Memory B cell (primary cell): ENCODE measurements at places on chromosomes 3 and 15.

GRCh38 chr3:134898181-134898754 lies 103.2 kb downstream of the EPHB1 start:
- no peak for DNase-seq

DNA sequence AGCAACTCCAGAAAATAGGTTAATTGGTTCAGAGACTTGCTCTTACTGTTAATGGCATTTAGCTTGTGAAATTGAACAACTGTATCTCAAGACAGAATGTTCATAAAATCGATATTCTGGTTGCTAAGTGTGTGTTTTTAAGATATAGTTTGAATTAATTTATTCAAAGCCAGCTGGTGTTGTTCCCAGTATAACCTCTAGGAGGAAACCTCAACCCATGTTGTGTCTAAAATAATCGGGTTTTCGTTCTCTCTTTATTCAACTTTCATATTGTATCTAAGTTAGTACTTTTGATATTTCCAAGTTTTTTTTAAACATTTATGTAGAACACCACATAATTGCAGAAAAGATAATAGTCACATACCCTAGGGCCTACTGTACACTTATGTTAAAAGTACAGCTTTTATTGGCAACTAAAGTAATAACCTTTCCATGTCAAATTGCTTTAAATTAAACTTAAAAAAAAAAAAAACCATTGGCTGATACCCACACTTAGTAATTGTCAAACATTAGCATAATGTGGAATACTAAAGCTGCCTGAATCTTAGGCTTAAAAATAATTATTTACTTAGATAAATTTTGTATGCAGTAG lies 90.9 kb downstream of the SAMMSON start:
- DNase-seq = no peak

DNA sequence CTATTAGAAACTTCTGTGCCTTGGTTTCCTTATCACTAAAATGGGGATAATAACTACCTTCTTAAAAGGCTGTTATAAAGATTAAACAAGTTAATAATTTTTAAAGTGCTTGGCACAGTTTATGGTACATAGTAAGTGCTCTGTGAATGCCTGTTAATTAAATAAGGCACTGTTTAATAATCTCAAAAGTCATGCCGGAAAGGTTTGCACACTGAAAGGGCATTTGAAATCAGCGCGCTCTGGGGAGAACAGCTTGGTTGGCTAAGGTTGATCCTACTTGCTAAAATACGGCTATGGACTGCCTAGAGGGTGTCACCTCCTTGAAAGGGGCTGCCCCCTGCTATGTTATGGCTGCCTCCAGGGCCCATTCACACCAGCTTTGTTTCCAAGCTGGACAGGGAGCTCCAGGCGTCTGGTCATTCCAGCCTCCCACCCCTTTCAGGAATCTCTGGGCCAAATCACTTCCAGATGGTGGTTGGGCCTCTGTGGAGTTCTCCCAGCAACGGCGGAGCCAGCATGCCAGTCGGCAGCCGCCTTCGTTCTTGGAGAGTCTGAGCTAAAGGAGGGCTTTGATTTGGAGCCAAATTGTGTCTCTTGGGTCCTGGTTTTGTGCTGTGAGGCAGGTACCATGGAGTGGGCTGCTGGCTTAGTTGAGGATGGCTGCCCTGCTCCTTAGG lies 5.9 kb downstream of the FLNB start:
- no peak for DNase-seq

DNA sequence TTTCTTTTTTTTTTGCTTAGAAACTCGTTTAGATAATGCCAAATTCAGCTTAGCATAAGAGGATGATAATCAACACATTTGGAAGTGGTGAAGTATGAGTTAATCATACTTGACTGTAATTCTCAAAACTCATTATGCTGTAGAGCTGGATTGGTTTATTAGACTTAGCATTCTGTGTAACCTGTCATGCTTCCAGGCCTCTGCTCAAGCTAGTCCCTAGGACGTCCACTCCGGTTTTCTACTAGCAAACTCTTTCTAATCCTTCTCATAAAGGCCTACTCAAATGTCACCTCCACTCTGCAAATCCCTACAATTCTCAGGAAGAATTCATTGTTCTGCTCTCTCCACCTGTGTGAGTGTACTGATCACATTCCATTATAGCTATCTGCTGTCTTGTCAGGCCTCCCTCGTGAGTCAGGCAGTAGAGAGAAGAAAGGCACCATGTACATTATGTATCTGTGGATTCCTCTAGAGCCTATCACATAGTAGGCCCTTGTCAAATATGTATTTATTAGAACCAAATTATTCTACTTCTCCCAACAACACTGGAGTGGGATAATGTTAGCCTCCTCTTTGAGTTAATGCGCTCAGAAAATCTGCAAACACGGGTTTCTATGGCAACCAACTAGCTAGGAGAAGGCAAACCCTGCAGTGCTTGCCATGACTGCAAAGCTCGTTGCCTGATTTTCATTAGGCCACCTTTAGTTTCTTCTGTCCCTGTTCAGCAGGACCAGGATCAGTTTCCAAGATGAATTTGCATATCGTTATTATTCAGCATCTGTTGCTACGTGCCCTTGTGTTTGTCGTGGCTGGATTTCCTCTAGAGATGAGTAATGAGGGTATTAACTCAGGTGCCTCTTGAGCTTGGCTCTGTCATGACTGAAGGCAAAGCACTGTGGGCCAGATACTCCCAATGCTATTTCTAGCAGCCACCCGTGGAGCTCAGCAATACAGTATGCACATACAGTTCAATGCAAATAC lies 30.7 kb downstream of the ATP13A5 start:
- DNase-seq = no peak

- no peak for DNase-seq
These were observed 20.9 kb upstream of the LARS2 start for GRCh38 chr3:45367453-45367871.

- DNase-seq = no peak
These were observed 72.5 kb upstream of the TLE3 start for GRCh38 chr15:70170096-70170699.

- no peak for DNase-seq
These were observed 925.1 kb upstream of the NR2F2 start for GRCh38 chr15:95405447-95405846.

DNA sequence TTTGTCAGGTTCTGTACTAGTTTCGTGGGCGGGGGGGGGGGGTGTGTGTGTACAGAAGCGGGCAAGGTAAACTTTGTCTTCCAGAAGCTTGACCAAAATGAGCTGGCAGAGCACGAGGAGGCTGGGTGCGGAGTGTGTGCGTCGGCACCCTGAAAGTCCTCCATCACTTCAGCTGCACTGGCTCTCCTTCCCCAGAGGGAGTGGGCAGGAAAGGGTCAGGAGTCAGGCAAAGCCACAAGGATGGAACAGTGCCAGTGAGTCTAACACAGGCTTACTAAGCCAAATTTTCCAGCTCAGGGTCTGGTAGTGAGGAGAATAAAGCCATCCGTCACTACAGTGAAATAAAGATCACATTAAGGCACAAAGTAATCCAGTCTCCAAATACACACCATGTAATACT lies 11.9 kb upstream of the SH3GL3 start:
- DNase-seq = no peak

DNA sequence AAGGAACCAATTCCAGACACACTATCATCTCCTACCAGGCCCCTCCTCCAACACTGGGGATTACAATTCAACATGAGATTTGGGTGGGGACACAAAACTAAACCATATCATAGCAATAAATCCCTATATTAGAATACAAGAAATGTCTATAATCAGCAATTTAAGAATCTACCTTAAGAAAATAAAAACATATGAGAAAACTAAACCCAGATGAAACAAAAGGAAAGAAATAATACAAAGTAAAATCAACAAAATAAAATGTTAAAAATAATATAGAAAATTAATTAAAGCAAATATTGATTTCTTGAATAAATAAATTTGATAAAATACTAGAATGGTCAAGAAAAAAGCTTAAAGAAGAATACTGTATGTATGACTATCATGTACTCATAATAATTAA lies 6.1 kb upstream of the OSTN start:
- no peak for DNase-seq

DNA sequence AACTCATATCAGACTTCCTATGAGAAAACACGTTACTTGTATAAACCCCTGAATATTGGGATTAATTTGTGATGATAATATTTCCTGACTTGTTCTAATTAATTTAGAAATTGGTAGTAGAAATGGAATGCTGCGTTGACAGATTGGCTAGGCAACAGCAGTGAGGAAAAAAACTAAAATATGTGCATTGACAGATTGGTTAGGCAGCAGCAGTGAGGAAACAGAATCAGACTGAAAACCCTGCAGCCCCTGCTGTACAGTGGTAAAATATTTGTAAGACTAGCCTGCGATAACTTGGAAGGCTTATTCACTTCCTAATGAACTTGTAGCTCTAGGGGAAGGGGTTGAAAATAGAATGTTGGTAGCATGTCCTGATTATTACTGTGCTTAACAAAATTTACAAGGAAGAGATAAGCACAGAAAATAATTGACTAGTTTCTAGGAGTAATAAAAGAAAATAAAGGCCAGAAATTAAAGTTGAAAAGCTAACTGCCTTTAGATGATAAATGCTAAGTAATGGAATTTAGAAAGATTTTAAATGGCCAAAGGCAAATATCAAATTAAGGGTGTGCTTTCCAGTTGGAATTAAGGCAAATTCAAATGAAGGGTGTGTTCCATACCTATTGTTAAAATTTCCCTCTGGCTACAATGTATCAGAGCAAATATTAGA lies 29.9 kb upstream of the IL16 start:
- no peak for DNase-seq

DNA sequence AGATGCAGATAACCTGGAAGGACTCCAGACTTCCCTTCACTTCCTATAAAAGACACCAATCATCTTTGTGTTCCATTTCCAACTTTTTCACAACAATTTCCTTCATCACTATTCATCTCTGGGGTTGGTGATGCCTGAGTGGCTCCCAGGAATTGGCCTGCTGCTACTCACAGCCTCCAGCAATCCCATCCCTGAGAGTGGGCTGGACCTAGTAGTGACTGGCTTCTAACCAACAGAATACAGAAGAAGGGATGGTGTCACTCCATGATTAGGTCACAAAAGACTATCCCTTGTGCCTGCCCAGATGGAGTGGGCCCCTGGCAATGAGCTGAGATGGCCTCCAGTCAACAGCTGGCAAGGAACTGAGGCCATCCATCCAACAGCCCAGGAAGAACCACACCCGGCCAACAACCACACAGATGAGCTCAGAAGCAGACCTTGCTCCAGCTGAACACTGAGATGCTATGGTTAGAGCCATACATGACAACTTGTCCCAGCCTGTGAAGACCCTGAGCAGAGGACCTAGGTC lies 20.9 kb downstream of the OCA2 start:
- no peak for DNase-seq

- DNase-seq = no peak
These were observed 137.1 kb downstream of the ADAMTS9 start for GRCh38 chr3:64550745-64551144.

DNA sequence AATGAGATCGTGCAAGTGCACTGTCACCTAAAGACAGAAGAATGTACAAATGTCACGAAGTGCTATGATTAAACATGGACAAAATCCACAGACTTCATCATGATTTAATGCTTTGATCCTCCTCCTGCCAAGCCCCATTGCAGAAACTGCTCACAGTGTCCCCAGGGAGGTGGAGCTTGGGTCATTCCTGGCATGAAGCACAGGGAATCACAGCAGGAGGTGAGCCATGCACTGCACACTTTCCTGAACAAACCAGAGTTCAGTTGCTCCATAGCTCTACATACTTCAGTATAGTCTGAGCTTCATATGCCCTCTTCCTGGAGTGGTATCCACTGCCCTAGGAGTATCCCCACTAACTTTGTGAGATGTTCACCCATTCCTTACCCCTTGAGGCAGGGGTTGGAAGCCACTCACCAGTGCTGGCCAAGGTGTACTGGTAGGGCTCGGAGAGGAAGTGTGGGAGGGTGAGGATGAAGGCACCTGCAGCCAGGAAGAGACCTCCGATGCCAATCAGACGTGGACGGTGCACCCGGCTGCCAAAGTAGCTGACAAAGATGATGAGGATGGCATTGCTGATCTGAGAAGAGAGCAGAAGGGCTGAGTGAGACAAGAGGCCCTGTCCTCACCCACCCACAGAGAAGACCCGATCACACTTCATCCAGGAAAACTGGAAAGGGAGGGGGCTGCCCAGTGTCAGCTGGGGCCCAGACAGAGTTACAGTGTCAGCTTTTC lies 56.3 kb downstream of the SLCO2A1 start:
- DNase-seq = no peak

DNA sequence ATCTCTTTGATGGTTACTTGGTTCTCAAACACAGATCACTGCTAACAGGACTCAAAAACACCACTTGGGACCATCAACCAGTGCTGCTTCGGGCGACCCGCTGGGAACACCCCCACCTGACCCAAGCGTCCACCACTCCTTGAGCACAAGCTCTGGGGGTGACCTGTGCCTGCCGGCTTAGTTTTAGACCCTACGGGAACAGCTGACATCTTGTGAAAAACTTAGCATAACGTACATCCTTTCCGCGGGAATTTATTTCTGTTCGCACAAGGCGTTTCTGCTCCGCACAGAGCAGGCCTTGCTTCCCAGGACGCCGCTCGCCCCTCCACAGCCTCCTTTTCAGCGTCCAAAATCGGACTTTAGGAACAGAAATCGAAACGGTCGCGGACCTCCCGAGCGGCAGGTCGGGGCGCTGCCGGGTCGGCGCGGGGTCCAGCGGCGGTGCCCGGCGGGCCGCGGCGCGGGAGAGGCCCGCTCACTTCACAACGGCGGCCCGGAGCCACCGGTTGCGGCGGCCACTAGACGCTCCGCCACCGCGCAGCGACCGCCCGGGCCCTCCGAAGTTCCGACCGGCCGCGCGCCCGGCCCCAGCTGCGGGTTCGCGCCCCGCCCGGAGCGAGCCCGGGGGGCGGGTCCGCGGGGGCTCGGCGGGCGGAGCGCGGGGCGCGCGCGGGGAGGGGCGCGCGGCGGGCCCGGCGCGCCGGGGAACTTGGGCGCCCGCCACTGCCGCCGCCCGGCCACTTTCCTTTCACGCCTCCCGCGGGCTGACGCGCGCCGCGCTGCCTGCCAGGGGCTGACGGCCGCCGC lies 959 bp downstream of the SFMBT1 start:
- DNase-seq = peak; percentile 65

DNA sequence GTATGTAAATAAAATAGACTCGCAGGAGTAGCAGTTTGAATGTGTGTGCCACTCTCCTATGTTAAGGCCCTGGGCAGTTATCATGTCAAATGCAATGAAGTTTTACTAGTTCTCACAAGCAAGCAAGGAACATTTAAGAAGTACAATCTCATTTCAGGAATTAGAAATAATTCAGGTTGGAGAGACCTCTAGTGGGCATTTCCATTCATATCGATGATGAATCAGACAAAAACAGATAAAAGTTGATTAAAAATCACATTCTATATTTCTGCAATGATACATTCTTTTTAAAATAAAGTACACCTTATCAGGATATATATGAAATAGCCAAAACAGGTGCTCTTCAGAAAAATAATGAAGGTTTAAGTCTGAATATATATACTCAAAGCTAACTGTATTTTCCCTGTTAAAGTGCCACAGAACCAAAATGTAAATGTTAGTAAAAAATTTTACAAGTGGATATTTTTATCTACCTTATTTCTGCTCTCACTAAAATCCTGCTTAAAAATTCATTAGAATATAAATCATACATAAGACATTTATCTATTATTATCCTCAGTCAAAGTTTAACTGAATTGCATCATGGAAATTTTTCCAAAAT lies 492.4 kb upstream of the FRG2C start:
- no peak for DNase-seq
